ENCODE measurements at places on chromosomes 3 and 15. TPM values are rescaled to one million over a fixed set of nuclear protein-coding genes. Genes with fewer than 3 reads are reported as not detected.

DNA sequence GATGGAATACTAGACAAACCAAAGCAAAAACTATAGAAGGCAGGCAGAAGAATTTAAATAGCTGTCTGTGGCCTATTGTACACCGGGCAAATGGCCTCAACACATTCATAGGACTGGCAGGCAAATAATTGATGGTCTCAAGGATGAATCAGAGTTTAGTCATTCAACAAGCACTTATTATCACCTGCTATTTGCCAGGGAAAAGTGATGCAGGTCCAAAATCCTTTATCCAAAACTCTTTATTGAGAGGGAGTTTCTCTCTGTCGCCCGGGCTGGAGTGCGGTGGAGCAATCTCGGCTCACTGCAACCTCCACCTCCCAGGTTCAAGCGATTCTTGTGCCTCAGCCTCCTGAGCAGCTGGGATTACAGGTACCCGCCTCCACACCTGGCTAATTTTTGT lies 2.3 kb downstream of the EIF2AK4 start:
- DNase-seq: no peak

- no peak for DNase-seq
Observed at GRCh38 chr15:59347915-59348314, 24.8 kb downstream of the MYO1E start.

GRCh38 chr3:94433811-94434210 lies 370.9 kb downstream of the NSUN3 start:
- no peak for DNase-seq

DNA sequence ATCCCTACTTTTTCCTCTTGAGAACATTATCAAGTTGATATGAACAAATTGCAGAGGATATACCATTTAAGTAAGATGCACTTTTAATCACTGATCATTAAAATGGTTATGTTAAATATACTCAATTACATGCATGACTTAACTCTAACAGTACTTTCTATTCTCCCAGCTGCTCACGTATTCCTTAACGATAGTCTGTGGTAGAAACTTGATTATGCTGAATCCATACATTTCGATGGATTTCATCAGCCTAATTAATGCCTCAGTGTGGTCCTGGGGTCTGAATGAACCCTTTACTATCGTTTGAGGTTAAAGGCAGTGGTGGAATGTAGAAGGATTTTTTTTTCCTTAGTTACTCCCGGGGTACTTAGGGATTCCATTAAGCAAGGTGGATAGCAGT lies 18.6 kb downstream of the SOX2 start:
- DNase-seq: no peak

DNA sequence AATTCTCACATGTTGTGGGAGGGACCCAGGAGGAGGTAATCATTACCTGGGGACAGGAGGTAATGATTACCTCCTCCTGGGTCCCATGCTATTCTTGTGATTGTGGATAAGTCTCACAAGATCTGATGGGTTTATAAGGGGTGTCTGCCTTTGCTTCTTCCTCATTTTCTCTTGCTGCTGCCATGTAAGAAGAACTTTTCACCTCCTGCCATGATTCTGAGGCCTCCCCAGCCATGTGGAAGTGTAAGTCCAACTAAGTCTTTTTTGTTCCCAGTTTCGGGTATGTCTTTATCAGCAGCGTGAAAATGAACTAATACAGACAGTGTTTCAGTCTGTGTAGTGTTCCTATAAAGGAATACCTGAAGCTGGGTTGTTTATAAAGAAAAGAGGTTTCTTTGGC lies 13.1 kb upstream of the KCTD6 start:
- DNase-seq: no peak

- DNase-seq: no peak
Observed at GRCh38 chr3:4814305-4814903, 164.8 kb upstream of the BHLHE40 start.

- no peak for DNase-seq
Observed at GRCh38 chr15:92091155-92091734, 237.7 kb downstream of the SLCO3A1 start.

- DNase-seq: peak; percentile 70
Observed at GRCh38 chr3:141231952-141232823, 563 bp downstream of the PXYLP1 start.

GRCh38 chr3:178436773-178437172 lies 99.5 kb upstream of the KCNMB2 start:
- DNase-seq: no peak

DNA sequence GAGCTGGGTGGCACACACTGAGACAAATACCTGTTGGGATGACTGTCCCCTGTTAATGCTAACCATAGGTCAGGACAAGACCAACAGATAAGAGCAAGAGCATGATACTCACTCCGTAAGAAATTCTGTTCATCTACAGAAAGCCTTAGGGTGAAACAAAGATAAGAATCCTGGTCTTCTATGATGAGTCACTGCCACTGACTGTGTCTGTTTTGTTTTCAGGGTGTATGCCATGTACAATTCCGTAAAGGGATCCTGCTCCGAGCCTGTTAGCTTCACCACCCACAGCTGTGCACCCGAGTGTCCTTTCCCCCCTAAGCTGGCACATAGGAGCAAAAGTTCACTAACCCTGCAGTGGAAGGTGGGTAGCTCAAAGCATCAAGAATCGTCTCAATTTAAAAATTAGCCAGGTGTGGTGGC lies 141.1 kb downstream of the GHSR start:
- DNase-seq: no peak

GRCh38 chr3:31172336-31172735 lies 277.9 kb upstream of the GADL1 start:
- DNase-seq: no peak

DNA sequence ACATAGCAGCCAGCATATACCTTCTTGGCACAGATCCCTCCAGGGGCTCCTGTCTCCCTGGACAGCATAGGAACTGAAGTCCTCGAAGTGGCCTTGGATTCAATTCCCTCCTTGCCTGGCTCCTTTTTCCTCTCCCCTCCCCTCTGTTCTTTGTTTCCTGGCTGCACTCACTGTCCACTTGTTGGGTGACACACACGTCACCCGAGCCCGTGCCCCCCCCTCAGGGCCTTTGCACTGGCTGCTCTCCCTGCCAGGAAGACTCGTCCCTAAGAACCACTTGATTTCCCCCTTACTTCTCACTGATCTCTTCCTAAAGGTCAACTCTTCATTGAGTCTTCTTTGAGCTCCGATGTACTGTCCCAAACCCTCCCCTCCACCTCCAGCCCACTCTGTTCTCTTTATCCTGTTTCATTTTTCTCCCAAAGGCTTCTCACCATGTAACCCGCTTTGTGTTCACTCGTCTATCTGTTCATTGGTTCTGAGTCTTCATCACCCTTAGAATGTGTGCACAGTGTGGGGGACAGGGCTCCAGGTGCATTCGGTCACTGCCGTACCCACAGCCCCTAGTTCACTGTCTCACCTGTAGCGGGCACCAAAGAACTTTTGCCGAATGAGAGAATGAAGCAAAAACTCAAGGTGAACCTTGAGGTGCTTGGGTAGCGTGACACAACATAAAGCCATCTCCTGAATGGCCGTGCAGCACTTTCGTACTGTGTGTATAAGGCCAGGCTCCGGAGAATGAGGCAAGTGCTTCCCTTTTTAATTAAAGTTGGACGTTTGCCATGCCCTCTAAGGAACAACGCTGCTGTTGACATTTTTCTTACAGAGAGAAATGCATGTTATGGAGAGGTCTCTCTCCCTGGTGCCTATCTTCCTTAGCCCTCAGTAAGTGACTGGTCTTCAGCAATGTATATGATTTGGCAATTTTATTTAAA lies 74.0 kb downstream of the CHRNA7 start:
- no peak for DNase-seq

DNA sequence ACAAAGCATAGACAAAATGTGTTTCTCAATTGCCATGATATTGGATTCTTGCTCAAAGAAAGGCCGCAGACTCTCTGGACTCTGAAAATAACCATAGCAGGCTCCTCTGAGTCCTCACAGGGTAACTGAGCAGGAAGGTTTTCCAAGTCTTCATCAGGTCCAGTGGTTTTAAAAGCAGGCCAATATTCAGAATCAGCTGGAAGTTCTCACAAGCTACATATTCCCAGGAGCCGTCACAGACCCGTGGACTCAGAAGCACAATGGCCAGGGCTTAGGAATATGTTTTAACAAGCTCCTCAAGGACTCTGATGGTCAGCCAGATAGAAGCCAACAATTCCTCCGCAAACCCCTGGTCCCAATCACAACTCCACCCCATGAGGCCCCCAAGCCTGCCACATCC lies 256.1 kb upstream of the ADAMTS9 start:
- DNase-seq: no peak

- DNase-seq: no peak
Observed at GRCh38 chr3:9779721-9780457, 10.1 kb upstream of the CAMK1 start.

DNA sequence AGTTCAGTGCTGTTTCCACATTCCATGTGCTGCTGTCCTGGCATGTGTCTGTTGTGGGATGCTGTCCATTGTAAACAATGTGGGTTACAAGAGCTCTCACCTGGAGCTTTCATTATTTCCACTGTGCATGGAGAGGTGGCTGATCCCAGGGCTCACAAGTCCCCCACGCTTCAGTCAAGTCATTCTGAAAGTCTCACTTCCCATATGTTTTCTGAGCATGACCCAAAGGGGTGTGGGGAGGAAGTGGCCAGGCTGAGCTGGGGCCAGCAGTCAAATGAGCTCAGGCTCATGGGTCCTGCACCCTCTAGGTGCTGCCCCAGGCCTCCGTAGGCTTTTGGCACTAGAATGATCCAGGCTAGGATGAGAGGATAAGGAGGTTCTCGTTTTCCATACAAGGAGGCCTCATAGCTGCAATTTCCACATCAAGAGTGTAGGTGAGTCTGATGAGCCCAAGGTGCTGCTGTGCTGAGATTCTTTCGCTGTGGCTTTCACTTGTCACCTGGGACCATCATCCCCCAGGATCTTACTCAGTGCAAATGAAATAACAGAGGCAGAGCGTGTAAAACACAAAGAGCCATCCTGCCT lies 22.0 kb downstream of the STARD5 start:
- DNase-seq: no peak

DNA sequence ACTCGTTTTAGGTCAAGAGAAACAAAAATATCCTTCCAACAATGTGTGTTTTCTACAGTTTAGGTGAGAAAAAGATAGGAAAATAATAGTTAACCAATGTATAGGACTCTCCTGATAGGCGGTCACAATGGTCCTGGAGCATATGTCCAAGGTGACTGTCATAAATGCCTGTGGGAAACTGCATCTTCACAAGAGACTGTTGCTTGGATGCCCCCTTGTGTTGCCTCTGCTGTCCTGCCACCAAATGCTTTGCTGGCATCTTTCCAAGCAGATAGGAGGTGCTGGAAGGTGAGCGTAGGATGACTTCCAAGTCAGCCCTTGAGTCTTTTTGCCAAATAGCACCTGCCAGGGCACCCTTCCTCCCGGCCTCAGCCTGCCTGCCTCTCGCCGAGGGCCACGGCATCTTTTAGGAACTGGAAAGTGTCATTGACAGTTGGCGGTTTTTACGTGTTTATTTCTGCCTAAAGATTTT lies 24.1 kb upstream of the SACM1L start:
- no peak for DNase-seq

- no peak for DNase-seq
Observed at GRCh38 chr3:16313886-16314645, 49.1 kb downstream of the OXNAD1 start.

DNA sequence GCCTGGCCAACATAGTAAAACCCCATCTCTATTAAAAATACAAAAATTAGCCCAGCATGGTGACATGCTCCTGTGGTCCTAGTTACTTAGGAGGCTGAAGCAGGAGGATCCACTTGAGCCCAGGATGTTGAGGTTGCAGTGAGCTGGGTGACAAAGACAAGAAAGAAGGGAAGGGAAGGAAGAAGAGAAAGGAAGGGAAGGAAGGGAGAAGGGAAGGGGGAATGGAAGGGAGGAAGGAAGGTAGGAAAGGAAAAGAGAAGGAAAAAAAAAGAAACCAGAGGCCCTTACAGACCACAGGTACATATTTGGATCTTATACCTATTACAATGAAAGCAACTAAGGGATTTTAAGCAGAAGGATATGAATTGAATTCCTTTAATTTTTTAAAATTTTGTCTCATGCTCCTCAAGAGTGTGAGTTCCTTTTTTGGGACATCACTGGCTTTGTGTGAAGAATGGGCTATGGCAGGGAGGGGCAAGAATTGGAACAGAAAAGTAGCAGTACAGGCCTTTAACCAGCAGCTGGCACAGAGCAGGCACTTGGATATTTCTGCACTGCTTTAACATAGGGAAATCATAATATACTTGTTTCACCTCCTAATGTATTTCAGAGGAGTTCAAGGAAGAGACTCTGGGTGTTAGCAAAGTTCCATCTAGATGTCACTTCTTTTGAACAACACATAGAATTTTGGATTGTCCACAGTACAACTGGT lies 7.9 kb downstream of the RAB27A start:
- DNase-seq: no peak

- DNase-seq: no peak
Observed at GRCh38 chr3:194272861-194273742, 78.0 kb downstream of the CPN2 start.

- no peak for DNase-seq
Observed at GRCh38 chr3:37546876-37547275, 314.8 kb upstream of the CTDSPL start.

DNA sequence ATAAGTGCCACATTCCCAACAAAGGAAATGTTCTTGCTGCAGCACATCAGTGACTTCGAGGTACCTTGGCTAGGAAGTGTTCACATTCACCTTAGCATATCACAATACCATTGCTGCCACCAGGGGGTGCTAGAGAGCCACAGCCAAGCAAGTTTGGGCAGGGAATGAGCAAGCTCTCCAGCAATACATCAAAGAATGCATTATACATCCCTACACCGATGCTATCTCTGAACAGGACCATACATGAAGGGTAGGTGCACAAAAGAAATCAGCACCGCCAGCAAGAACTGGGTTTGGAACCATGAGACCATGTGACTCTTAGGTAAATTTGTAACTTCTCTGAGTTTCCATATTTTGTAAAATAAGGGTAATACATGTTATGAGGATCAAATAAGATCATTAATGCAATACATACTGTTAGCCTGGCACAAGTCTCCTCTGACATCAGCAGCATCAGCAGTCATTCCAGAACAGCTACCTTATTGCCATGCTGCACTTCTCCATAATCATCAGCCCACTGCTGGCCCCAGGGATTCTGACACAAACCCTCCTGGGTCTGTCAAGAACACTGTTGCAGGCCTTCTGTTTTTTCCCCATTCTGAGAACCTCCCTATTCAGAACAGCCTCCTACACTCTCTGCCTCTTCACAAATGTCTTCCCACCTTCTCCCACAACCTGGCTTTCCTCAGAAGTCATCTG lies 37.5 kb downstream of the RYK start:
- peak; percentile 91 for DNase-seq

- DNase-seq: no peak
Observed at GRCh38 chr15:48928877-48929538, 34.7 kb downstream of the SHC4 start.

The PLA2G4E gene
- total RNA-seq: not detected

The VEPH1 gene
- 17.8 TPM for total RNA-seq

The HIGD2B gene
- total RNA-seq: not detected

The GOLGA8R gene
- total RNA-seq: 6.3 TPM

The MYRIP gene
- 6.6 TPM for total RNA-seq

The PPP1R14D gene
- not detected for total RNA-seq

The CRYGS gene
- total RNA-seq: 2.9 TPM

The ADIPOQ gene
- total RNA-seq: not detected

Measured in kidney (tissue), 22 donors.